Glomerular endothelial cell (primary cell): ENCODE measurements at places on chromosomes 5 and 9.

GRCh38 chr9:134412298-134412711, 86.0 kb downstream of the RXRA start:
- DNase-seq, result no peak

- no peak for DNase-seq
Measured at GRCh38 chr5:36666274-36666673, 59.9 kb downstream of the SLC1A3 start.

DNA sequence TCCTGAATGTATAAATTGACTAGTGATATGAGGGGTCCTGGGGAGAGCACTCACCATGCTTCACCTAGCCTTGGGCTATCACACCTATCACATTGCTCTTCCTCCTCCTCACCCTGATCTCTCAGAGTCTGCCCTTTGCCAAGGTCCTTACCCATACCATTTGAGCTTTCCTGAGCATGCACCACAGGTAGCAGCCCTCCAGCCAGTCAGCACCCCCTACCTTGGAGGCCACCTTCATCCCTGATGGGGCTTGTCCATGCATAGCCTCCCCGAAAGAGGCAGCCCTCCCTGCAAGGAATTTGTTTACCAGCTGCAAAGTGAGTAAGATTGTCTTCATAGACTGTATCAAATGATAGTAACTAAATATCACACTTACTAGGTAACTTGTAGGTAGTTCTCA, 83.1 kb downstream of the ALDH7A1 start:
- no peak for DNase-seq

GRCh38 chr5:174426388-174426787, 298.0 kb upstream of the MSX2 start:
- DNase-seq, result no peak

DNA sequence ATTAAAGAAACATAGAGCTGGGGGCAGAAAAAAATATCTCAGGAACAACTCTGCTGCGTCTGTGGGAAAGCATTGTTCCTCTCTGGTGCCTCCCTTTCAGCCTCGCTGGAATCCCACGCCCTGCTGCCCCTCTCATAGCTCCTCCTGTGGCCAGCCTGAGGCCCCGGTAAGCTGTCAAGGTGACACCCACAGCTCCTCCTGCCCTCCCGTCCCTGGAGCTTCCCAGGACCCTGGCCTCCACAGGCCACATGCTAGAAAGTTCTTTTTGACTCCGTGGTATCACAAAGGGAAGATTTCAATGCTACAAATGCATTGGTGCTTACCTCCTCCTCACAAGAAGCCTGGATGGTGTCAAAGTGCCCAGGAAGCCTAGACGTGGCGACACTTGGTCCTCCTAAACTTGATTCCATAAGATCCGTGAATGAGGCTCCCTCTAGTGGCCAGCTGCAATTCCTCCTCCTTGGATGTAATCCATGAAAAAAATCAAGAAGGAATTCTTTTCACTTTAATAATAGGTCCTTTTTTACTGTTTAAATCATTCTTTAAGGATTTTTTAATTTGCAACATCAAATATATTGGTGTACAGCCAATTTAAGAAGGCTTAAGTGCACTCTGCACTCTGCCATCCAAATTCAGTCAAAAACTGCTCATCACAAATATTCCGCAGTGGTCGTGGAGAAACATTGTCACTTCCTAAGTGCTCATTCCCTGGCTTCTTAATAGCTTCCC, 104.9 kb downstream of the CFAP90 start:
- DNase-seq, result peak; percentile 22

GRCh38 chr5:161697001-161697400, 11.5 kb downstream of the GABRA6 start:
- no peak for DNase-seq

GRCh38 chr5:37417347-37417746, 38.2 kb downstream of the WDR70 start:
- no peak for DNase-seq

DNA sequence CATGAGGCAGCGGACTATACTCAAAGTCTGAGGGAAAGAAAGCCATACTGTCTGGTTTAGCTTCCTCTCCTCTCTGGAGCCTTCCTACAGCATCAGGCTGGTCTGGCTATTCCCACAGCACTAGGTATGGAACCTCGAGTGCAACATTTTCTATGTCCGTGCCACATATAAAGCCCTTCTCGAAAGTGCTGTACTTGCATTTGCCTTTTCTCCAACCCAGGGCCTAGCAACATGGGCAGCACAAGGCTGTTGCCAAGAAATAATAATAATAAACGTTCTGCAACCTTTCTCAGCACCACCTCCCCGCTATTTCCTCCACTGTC, 804 bp downstream of the MED10 start:
- no peak for DNase-seq

DNA sequence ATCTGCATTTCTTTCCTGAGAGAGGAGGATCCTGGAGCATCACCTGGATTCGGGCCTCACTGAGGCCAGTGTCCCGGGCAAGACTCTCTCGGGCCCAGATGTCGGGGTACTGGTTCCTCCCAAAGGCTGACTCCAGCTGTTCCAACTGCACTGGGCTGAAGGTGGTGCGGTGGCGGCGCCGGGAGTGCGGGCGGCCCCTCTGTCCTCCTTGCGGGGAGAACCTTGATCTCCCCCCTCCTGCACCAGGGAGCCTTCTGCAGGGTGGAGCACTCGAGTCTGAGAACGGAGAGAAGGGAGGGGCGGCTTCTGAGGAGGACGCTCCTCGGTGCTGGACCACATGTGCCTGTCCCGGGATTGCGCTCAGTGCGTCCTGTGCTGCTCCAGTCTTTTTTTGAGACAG, 2.0 kb downstream of the PROP1 start:
- no peak for DNase-seq

- DNase-seq, result no peak
Measured at GRCh38 chr5:158967541-158967940, 132.2 kb downstream of the EBF1 start.

DNA sequence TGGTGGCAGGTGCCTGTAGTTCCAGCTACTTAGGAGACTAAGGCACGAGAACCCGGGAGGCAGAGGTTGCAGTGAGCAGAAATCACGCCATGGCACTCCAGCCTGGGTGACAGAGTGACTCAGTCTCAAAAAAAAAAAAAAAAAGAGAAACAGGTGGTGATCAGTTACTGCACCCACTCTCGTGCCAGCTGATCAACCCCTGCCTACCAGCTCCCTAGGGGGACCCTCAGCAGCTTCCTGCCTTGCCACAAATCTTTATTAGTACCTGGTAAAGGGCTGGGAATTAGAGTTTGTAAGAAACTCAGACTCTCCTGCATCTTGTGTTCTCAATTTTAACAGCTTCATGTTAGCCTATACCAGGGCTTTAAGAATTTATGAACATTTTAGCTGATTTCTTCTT, 914.9 kb downstream of the EFNA5 start:
- DNase-seq, result no peak

GRCh38 chr5:158869854-158870253, 229.9 kb downstream of the EBF1 start:
- no peak for DNase-seq

GRCh38 chr9:89802781-89803355, 198.1 kb downstream of the GADD45G start:
- DNase-seq, result no peak

DNA sequence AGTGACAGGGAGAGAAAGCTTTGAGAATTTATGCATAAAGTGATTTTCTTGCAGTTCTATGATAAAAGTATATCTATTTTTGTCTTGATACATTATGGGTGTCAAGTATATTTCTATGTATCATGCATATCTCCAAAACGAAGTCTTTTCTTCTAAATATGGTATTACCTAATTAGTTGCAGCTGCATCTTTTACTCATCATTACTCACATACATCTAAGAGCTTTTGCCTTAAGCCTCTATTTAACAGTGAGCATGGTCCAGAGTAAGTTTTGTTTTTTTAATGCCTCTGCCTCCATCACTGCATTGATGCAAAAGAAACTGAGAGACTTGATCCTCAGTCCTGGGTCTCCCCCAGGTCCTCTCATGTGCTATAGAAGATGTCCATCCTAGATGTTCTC, 40.0 kb upstream of the SMC5 start:
- no peak for DNase-seq

DNA sequence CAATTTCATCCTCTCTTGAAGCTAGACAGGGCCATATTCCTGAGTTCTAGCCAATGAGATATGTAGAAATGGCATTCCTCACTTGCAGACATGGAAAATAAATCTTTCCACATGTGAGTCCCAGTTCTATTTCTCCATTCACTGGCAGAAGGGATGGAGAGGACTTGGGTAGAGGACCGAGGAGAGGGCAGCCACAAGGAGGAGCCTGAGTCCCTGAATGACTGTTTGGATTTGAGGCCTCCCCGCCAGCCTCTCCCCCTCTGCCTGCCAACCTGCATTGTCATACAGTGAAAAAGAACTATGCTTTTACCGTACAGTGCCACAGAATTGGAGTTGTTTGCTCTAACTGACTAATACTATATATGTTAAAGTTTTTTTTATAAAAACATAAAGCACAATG, 583.0 kb upstream of the WWC1 start:
- DNase-seq, result no peak

DNA sequence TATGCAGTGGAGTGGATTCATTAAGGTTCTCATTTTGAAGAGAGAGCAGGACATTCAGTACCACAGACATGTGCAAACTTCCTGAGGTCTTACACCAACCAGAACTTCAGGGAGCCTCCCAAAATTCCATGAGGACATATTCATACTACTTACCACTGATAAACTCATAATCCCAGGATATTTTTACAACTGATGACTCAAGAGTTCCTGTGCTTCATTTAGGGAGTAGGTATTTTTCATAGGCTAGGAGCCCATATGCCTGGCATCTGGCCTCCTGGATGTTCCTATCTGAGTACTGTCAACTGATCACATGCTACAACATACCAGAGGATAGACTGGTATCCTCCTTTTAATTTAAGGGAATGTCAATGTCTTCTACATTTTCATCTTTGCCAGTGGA, 578.0 kb downstream of the EFNA5 start:
- DNase-seq, result no peak

DNA sequence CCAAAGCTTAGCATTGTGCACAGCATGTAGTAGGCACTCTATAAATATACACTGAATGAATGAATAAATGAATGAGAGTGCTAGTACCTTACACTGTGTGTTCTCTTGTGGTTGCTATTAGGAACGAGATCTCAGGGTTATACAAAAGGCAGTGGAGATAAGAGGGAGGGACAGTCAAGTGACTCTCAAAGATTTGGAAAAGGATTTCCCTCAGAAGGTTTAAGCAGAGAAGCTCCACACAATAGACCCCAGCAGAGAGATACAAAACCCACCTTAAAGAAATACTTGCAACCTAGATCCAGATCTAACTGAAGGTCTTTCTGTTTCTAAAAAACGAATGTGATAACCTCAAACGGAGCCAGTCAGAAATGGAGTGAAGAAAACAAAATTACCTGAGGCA, 11.8 kb upstream of the EFNA5 start:
- DNase-seq, result no peak

DNA sequence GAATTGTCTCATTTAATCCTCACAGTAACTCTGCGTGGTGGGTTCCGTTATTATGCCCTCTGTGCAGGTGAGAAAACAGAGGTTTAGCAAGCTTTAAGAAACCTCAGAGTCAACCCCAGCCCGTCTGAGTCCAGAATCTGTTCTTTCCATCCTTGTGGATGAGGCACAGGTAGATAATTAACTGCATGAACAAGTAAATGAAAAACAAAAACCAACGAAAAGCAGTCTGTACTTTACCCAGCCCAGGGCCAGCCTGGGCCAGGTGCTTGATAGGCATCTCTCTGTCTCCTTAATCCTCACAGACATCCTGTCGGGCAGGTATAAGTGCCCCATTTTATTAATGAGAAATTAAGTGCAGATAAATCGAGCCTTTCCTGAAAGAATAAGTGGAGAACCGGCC, 25.3 kb upstream of the CXCL14 start:
- DNase-seq, result no peak

DNA sequence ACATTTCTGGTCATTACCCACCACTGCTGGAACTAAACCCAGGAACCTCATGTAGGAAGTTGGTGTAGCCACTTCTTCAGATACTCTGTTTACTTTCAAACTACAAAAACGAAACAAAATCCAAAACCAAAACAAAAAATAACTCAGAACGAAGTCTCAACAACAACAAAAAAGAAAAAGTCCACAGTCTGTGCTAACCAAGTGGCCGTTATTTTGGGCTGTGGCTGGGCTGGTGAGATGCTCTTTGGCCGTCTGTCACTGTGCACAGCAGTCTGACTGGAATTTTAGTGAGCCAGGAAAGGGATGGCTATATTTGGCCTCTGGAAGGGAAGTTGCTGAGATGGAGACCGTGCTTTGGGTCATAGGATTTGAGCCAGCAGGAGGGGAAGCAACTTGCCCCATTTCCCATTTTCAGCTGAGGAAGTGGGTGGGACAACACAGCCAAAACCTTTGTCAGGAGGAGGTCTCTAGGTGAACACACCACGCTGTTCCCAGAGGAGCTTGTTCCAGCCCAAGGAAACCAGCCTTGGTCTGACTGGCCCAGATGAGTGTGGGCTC, 334.1 kb downstream of the ZSWIM6 start:
- no peak for DNase-seq

- no peak for DNase-seq
Measured at GRCh38 chr9:129826344-129826743, 2.4 kb upstream of the TOR1A start.

- no peak for DNase-seq
Measured at GRCh38 chr9:138102246-138103051, 224.9 kb downstream of the CACNA1B start.

DNA sequence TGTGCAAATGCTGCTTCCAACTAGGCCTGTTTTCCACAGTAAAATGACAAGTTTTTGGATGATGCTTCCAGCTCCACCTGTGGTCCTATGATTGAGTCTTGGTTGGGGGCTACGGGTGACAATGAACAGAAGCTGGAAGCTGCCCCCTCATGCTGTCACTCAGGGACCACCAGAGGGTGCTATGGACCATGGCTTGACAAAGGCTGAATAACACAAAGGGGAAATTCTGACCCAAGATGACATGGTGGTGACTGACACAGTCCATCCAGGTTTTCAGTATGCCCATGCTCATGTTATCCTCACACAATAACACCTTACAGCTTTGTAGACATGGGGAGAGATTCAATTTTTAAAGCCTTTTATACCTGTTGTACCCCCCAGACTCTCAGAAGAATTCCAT, 23.9 kb upstream of the SAP30L start:
- DNase-seq, result no peak

DNA sequence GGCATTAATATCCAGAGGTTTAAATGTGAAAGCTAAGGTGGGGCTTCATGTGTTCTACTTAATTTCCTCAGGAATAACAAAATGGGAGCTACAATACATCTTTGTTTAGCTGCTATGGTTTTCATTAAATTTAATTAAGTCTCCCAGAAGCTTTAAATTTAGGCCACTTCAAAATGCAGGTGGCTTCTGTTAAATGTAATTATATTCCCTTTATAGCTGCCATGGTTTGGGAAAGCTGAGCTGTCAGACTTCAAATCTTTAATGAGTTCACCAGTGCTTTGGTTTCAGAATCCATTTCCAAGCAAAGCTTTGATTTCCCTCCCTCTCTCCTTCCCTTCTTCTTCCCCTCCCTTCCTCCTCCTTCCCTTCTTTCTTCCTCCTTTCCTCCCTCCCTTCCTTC, 58.4 kb upstream of the FAM170A start:
- DNase-seq, result no peak

DNA sequence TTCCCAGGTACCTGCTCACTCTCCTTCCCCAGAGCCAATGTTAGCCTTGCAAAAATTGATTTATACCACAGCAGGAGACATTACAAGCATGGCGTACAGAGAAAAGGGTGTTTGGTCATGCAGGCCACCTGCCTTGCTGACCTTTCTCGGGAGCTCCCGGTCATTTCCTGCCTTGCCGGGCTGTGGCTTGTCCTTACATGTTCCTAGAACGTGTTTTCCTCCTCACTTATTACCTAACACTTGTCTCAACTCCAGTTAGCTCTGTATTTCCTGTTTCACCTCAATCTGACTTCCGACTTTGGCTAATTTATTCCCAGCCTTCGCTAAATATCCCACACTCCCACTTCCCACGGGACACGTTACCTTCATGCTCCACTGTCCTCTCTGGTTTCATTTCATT, 282.5 kb downstream of the ICE1 start:
- DNase-seq, result no peak
